ENCODE measurements at places on chromosomes 1 and 21.
A peak's percentile ranks its signal among the peaks of the same experiment; 100 is the strongest.

DNA sequence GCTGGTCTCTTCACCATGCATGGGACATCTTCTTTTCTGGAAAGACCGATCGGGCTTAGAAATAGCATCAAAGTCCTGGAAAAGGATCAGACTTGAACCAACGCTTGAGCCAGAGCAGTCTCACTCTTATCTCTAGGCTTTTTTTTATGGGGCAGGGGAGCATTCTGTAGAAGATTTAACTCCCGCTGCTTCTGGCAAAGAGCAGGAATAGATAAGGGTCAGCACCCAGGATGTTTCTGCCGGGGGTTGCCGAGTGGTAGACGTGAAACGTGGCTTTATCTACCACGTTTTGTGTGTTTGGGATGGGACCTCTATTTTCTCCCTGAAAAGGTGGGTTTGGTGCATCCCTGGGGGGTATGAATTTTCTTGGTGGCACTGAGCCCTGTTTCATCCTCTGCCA lies 18.8 kb downstream of the SPSB1 start:
- no peak for DNase-seq

GRCh38 chr1:42938645-42939615 lies 19.7 kb downstream of the SLC2A1 start:
- DNase-seq, result no peak

GRCh38 chr1:2210786-2211185 lies 16.2 kb upstream of the FAAP20 start:
- no peak for DNase-seq

DNA sequence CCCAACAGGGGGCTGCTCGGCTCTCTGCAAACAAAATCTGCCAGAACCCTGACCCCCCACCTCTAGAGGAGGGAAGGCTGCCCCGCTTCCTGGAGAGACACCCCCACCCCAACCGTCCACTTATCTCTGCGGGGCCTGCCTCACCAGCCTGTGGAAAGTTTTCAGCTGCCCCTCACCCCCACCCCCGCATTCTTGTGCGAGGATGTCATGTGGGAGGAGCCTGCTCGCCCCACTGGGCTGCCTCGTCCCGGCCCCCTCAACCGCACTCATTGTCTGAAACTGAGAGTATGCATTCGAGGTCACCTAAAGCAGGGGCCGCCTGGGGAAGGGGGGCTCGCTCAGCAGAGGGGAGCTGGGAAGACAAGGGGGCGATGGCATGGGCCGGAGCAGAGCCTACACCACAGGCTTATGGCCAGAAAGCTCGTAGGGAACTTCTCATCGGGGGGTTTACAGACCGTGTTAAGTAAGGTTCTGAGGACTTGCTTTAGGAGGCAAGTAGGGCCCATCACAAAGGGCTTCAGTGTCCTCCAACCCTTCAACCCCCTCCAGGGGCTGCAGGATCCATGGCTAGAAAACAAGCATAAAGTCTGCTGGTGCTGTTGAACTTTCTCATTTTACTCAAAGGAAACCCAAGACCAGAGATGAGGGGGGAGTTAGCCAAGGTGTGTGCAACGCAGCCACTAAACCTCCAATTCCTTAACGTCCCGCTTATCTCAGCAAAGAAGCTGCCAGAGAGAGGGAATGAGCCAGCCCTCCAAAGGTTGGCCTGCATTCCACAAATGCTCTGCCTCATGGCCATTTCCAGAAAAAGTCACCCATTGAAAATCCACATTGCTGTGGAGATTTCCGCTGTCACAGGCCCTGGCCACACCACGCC lies 9.4 kb downstream of the EPHA2 start:
- no peak for DNase-seq

GRCh38 chr1:78033797-78034172 lies 12.0 kb upstream of the GIPC2 start:
- DNase-seq, result no peak

DNA sequence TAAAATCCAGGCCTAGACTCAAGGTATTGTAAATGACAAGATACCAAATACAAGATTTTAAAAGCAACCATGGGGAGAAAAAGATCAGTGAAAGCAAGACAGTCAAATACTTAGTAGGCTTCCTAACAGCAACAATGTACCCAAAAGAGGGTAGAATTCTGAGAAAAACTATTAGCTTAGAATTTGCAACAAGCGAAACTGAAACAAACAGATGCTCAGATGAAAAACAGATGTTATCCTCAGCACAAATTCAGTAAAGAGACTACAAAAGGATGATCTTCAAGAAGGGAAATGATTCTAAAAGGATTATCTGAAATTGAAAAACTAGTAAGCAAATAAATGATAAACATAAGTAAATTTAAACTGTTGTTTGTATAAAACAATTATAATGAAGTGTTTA lies 40.0 kb downstream of the PDC start:
- peak; percentile 10 for DNase-seq

- DNase-seq, result no peak
Observed at GRCh38 chr1:4838231-4838630, 183.8 kb downstream of the AJAP1 start.

GRCh38 chr1:162165528-162165927 lies 96.0 kb downstream of the NOS1AP start:
- DNase-seq, result no peak

DNA sequence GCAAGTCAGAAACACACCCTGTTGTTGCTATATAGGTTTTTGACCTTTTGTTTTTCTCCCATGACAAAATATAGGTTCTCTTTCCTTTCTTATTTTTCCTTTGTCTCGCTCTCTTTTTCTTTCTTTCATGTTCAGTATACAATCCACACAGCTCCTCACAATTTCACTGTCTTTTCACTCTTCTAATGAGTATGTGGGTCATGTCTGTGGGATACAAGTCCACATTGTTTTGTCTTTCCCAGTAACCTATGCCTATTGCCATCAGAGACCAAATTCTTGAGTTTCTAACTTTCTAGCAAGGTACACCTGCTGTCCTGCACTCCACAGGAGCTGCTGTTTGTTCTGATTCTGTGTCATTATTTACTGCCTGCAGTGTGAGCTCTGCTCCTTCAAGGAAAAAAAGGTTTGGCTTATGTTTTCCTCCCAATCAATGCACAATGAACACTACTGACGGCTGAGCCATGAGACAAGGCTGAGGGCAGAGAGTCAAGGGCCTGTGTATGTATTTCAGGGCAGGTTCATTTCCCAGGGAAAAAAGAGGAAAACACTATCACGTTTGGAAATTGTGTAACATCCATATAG lies 453.8 kb downstream of the NEGR1 start:
- DNase-seq, result no peak

DNA sequence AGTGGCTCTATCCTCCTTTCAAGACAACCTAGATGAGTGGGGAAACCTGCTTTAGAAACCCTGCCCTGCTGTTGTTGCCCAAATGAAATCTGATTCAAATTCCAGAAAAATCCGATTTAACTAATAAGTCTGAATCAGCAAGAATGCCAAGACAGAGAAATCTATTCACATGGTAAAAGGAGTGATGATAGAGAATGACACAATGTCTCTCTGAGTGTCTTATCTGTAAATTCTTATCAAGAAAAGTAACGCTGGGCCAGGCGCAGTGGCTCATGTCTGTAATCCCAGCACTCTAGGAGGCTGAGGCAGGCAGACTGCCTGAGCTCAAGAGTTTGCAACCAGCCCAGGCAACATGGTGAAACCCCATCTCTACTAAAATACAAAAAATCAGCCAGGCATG lies 13.7 kb upstream of the GUCA2A start:
- no peak for DNase-seq

DNA sequence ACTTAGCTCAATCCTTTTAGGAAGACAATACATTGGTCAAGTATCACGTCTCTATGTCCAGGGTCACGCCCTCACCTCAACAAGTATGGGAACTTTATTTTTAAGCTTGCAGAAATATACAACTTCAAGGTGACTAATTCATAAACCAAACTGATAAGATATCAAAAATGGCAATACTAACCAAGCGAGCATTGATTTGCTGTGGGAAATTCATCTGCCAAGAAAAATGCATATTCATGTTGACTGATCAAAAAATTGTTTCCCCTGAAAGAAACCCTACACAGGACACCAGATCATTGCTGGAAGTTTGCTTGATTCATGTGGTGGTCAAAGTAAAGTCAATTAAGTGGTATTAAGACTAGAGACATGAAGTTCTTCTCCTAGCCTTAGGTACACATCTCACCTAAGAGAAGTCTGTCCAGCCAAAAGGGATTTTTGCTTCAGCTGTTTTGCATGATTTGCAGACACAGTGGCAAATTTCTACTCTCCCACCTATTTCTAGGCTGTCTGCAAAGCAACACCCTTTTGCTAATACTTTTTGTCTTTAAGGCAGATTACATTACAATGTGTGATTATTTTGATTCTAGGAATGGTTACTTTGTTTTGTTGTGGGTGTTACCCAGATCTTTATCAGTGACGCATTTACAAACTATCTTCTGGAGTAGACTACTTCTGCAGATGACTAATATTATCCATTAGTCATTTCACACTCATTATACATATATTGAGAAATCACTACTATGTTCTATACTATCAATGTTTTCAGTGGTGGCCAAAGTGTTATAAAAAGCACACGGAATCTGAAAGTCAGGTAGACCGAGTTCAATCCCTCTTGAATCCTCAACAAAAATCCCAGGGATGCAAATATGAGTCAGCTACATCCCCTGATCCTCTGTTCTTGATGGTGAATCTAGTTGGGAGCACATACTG lies 12.4 kb downstream of the SAMSN1 start:
- DNase-seq, result peak; percentile 88

GRCh38 chr1:89670163-89670562 lies 37.2 kb downstream of the LRRC8C start:
- peak; percentile 84 for DNase-seq

GRCh38 chr1:241079047-241079446 lies 278.0 kb downstream of the RGS7 start:
- no peak for DNase-seq

- no peak for DNase-seq
Observed at GRCh38 chr1:38455829-38456530, 403.6 kb downstream of the RRAGC start.

DNA sequence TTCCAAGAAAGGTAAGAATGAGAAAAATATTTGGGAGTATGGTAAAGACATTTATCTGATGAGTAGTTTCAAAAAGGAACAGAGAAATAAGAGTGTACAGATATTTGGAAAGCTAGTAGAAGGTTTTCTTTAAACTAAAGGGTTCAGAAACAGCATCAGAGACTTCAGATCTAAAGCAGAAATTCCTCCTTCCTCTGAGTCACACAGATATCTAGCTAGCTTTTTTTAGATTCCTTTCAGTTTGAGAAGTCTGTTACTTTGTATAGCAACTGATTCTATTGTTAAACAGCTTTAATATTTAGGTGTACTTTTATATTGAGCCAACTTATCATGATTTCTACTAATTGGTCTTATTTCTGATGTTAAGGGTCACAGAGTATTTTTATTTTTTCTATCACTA lies 4.7 kb downstream of the AMY2B start:
- DNase-seq, result no peak

DNA sequence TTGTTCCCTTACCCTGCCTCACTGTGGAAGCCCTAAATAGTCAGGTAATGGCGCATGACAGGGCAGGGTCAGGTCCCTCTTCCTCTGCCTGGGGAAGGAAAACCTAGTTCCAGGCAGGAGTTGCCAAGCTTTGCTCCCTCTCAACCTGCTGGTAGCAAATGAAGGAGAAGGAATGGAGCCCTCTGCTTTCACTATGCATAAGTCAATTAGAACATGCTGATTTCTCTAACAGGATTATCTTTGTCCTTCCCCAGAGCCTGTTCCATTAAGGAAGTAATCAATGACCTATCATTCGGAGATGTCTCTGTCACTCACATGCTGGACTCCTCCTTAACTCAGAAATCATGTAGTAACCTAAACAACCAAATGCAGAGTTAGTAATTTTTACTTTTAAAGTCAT lies 161.8 kb upstream of the NFIA start:
- no peak for DNase-seq

GRCh38 chr1:158951956-158952355 lies 20.6 kb downstream of the PYHIN1 start:
- DNase-seq, result no peak

DNA sequence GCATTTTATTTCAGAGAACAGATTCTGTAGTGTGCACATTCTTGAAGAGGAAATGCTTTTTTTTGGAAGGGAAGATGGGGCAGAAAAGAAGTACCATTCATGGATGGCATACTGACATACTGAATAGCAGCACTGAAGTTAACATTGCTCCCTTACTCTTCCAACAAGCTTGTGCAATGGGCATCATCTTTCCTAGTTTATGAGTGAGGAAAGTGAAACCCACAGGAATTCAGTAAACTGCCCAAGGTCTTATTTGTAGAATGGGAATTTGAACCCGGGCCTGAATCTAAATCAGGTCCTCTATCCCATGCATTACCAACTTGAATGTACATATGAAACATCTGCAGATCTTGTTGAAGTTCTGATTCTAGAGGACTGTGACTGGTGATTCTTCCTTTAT lies 215.7 kb upstream of the FGGY start:
- no peak for DNase-seq

GRCh38 chr1:154193821-154194220 lies 1.9 kb upstream of the TPM3 start:
- no peak for DNase-seq

GRCh38 chr1:234902774-234903547 lies 225.7 kb downstream of the TOMM20 start:
- no peak for DNase-seq

- no peak for DNase-seq
Observed at GRCh38 chr1:237556911-237557310, 333.8 kb downstream of the ZP4 start.

- DNase-seq, result peak; percentile 34
Observed at GRCh38 chr1:100034470-100034869, 64.7 kb downstream of the SLC35A3 start.

DNA sequence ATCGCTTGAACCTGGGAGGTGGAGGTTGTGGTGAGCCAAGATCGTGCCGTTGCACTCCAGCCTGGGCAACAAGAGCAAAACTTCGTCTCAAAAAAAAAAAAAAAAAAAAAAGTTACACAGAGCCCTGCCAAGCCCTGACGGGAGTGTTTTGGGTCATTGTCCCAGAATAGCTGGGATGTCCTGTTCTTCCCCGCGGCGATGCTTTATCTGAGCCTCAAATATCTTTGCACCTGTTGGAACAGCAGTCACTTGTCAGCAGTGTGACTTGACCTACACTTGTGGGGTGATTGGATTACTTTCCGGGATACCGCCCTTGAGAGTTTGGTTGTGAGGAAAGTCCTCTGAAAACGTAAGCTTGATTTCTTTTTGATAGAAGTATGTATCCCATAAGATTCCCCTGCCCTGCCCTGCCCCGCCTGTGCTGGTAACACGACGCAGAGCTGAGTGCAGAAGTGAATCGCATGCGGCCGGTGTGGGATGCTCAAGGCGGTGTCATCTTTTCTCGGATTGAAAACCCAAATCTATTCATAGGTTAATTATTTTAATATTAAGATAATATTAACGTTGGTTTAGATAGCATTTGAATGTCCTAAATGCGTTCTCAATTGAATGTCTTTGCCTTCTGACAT lies 50.9 kb downstream of the PCNT start:
- DNase-seq, result no peak

- no peak for DNase-seq
Observed at GRCh38 chr21:27693376-27693775, 726.5 kb upstream of the ADAMTS5 start.

- DNase-seq, result no peak
Observed at GRCh38 chr21:26087223-26087918, 83.2 kb downstream of the APP start.

Data from CD4-positive, alpha-beta T cell treated with Interleukin-15 for 4 hours (primary cell).